GM03348 (cell line): ENCODE measurements at places on chromosomes 4 and X.

DNA sequence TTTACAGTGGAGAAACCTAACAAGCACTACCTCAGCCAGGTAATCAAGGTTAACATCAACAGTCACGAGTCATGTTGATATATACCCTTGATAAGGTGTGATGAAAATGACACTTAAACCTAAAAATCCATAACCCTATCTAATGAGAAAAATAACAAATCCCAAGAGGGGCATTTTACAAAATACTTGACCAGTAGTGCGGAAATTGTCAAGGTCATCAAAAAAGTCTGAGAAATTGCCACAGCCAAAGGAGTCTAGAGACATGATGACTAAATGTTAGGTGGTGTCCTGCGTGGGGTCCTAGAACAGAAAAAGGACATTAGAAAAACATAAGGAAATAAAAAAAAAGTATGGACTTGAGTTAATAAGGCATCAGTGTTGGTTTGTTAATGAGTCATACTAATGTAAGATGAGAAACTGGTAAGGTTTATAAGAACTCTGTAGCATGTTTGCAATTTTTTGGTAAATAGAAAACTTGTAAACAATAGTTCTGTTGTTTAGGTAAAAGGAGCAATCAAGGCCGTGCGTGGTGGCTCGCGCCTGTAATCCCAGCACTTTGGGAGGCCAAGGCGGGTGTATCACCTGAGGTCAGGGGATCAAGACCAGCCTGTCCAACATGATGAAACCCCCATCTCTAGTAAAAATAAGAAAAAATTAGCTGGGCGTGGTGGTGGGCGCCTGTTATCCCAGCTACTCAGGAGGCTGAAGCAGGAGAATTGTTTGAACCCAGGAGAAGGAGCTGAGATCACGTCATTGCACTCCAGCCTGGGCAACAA is 2.9 kb downstream of the RPL36A start:
- DNase-seq: no peak

GRCh38 chr4:127634181-127634580 is 1.4 kb downstream of the INTU start:
- peak; percentile 52 for DNase-seq

- DNase-seq: no peak
Observed at GRCh38 chr4:103032574-103032973, 13.1 kb upstream of the SLC9B1 start.

DNA sequence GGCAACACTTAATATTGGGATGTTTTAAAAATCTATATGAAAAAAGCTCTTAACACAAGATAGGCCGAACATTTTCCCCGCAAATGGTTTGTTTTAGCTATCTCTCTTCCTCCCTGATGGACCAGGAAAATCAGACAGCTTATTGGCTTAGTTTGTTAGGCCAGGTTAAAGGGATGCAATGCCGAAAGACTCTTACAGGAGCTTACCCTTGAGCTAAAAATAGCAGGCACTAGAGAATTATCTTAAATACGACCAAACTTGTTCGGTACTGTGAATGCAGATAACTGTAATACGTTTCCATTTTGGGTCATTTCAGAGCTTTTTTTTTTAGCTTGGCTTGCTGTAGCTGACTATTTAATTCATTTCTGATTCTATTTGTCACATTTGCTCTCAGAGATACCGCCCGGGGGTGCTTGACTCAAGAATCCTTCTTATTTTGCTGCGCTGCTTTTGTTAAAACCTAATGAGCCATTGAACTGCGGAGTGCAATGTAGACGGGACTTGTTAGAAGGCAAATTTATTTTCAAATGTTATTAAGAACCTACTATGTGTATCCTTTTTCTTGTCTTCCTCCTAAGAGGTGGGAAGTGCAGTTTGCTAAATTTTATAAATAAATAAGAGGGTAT is 23.3 kb downstream of the PPARGC1A start:
- DNase-seq: no peak

GRCh38 chr4:42397635-42398170 is 415 bp downstream of the SHISA3 start:
- peak; percentile 17 for DNase-seq

DNA sequence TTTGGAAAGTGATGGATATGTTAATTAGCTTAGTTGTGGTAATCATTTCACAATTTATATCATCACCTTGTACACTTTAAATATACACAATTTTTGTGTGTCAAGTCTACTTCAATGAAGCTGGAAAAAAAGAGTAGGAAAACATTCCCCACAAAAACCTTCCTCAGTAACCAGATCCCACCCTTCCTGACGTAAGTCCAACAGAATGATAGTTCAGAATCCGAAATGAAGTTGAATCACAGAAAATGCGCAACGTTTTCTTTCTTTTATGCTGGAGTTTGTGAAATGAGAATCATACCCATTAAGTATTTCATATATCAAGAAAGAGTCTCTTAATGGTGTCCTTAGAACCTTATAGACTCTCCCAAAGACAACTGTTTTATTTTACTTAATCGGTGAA is 292.9 kb downstream of the USP46 start:
- no peak for DNase-seq

- no peak for DNase-seq
Observed at GRCh38 chrX:2501559-2502102, 855 bp upstream of the DHRSX start.

DNA sequence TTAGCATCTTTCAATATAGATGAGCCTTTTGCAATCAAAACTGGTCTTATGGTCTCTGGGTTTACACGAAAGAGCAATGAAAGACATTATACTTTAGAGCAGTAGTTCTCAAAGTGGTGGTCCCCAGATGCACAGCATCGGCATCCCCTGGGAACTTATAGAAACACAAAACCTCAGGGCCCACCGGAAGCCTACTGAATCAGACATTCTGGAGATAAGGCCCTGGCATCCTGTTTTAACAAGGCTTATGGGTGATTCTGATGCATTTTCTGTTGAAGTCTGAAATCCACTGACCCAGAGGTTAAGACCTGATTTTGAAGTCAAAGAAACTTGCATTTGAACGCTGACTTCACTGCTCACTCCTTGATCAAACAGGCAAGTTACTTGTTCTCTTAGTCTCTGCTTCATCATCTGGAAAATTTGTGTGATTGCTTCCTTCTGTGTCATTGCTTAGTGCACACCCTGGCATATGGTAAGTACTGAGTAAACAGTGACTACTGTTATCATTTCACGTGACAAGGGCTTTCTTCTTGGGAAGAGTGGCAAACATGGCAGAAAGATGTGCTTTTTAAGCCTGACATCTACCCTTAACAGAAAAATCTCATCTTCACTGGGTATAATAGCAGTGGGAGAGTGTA is 14.5 kb downstream of the CHRNA9 start:
- DNase-seq: peak; percentile 16

DNA sequence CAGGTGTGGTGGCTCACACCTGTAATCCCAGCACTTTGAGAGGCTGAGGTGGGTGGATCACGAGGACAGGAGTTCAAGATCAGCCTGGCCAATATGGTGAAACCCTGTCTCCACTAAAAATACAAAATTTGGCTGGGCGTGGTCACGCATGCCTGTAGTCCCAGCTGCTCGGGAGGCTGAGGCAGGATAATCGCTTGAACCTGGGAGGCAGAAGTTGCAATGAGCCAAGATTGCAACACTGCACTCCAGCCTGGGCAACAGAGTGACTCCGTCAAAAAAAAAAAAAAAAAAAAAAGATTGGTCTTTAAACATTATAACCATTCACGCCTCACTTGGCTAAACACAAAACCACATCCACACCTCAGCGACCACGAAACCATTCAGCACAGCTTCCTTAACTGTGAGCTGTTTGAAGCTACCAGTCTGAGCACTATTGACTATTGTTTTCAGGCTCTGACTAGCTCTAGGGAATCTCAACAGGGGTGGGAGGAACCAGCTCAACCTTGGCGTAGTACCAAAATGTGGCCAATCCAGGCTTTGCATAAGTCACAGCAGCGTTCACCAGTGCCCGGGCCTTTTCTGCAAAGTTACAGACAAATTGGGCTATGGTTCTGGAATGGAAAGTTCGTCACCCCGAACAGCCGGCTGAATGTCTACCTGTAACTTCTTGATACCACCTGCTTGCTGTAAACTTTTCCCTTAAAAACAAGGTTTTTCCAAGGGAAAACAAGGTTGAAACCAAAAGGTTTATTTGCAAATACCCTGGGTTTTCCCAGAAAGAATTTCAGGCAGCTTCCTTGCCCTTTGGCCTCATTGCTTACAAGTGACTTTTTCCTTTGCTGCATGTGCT is 73.6 kb upstream of the DHX15 start:
- peak; percentile 18 for DNase-seq

GRCh38 chrX:18886005-18886343 is 97.9 kb downstream of the PHKA2 start:
- DNase-seq: no peak

DNA sequence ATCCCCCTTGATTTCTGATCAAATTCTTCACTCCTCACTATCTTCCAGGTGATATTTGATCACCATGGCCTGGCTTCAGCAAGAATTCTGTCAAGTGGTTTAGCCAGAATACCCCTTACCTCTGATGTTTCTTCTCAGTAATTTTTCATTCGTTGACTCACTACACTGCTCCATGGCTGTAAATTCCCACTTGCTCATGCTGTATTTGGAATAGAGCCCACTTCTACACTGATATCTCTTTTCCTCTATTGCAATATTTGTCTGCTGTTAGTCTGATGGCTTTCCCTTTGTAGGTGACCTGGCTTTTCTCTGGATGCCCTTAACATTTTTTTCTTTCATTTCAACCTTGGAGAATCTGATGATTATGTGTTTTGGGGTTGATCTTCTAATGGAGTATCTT is 73.9 kb upstream of the DIPK2B start:
- DNase-seq: no peak

- no peak for DNase-seq
Observed at GRCh38 chr4:164706675-164707074, 47.3 kb upstream of the SMIM31 start.

- DNase-seq: peak; percentile 48
Observed at GRCh38 chr4:107034091-107034995, 1.8 kb downstream of the DKK2 start.

GRCh38 chrX:37876716-37877115 is 29.3 kb upstream of the DYNLT3 start:
- no peak for DNase-seq

GRCh38 chrX:152735860-152736511 is 2.4 kb downstream of the MAGEA12 start:
- DNase-seq: no peak

GRCh38 chr4:67899096-67899495 is 15.3 kb upstream of the TMPRSS11D start:
- DNase-seq: no peak

GRCh38 chr4:54539500-54540029 is 118.2 kb upstream of the KIT start:
- DNase-seq: peak; percentile 74

GRCh38 chr4:148847544-148848255 is 405.5 kb upstream of the NR3C2 start:
- no peak for DNase-seq

DNA sequence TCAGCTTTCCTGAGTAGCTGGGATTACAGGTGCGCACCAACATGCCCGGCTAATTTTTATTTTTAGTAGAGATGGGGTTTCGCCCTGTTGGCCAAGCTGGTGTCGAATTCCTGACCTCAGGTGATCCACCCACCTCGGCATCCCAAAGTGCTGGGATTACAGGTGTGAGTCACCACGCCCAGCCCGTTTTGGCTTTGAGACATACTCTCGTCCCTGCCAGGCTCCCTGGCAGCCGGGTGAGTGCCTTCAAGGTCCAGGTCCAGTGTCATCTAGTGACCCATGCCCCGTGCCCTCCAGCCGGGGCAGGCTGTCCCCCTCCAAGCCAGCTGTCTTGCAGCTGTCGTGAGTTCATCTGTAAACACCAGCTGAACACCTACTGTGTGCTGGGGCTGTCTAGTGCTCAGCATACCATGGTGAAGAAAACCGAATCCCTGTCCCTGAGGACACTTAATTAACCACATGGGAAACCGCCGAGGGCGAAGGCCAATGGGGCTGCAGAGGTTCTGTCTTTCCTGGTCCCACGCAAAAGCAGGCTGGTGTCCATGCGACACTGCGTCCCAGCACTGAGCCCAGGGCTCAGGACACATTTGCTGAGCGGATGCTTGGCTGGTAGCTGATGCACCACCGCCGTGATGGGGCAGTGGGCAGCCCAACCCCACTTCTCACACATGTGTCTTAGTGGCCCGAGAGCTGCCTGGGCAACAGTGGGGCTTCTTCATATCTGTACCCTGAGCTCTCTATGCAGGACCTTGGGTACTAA is 21.9 kb downstream of the NSG1 start:
- DNase-seq: no peak

GRCh38 chr4:77734928-77735327 is 84.2 kb downstream of the CNOT6L start:
- DNase-seq: peak; percentile 20

DNA sequence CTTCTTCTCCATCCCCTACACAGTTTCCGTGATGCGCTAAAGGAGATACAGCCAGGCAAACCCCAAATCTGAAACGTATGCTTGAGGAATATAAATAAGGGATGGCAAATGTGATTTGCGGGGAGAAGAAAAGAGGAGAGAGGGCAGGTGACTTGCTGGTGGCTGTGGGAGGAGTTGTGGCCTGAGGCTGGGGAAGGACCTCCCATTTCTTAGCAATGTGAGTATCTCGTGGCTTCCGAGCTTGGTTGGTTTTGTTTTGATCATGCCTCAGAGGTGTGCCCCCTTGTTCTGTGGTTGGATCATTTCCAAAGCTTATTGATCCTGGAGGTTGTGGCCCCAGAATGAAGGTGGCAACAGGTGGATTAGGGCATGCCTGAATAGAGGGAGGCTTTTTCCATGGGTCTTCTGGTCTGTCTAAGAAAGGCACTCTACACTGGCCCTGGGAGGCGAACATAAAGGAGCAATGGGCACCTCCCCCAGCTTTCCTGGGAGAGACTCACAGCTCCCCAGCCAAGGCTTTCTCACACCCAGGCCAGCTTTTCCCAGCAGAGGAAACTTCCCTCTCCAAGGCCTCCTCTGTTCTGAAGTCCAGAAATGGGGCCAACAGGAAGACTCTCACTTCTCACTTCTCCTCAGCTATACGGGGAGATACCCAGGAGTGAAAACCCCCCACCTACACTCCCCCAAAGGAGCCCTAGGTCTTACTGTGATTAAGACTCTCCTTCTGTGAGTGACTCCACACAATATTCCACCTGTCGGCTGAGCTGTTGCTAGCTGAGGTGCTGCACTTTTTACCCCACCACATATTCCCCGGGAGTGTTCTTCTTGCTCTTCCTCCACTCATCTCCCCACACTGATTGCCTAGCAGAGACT is 40.0 kb downstream of the C4orf51 start:
- no peak for DNase-seq

DNA sequence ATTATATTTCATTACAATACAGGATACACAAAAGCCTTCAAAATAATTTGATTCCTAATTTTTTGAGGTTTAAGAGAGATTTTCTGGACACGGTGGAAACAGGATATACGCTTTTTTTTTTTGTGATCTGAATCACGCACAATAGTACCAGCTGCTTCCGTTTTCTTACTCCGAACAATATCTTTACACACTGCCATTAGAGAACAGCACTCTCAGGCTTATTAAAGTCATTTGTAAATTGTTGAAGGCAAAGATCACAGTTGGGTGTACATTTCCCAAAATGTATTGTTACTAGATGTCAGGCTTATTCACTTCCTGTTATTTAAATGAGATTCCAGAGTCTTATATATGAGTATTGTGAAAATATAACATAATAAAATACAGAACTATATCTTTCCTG is 71.5 kb downstream of the TMEM47 start:
- DNase-seq: no peak
